IMR-90 (cell line): ENCODE measurements at places on chromosomes 11 and 22. TPM values are rescaled to one million over a fixed set of nuclear protein-coding genes. Genes with fewer than 3 reads are reported as not detected.

Gene ISX
- total RNA-seq = not detected in 2 replicates

Gene LRRC74B
- total RNA-seq = not detected in 2 replicates

Gene RHOD
- total RNA-seq = 4.7 and 5.3 TPM in 2 replicates

Gene MAPK8IP2
- under 0.01 TPM in 2 replicates for total RNA-seq

Gene SCGB1A1
- total RNA-seq = not detected in 2 replicates

- H3K27me3 ChIP-seq = no peaks in the 10 kb centered on the region; the same call in 1 of the 2 replicates
- no peak overlapping the region for H3K27ac ChIP-seq
- no peak for DNase-seq
- H3K4me3 ChIP-seq = no peak overlapping the region
- no peaks in the 10 kb centered on the region for H3K4me1 ChIP-seq
- no peaks in the 10 kb centered on the region for H3K36me3 ChIP-seq
Measured at GRCh38 chr11:8336356-8337129, 72.9 kb upstream of the LMO1 start.

- peaks cover 13% of the 10 kb centered on the region for H3K4me1 ChIP-seq
- no peaks in the 10 kb centered on the region for H3K27me3 ChIP-seq
- no peak overlapping the region for H3K27ac ChIP-seq
- no peaks in the 10 kb centered on the region for H3K36me3 ChIP-seq
- DNase-seq = no peak
- no peak overlapping the region for H3K4me3 ChIP-seq
Measured at GRCh38 chr11:126880872-126881271, 119.7 kb downstream of the KIRREL3 start.

DNA sequence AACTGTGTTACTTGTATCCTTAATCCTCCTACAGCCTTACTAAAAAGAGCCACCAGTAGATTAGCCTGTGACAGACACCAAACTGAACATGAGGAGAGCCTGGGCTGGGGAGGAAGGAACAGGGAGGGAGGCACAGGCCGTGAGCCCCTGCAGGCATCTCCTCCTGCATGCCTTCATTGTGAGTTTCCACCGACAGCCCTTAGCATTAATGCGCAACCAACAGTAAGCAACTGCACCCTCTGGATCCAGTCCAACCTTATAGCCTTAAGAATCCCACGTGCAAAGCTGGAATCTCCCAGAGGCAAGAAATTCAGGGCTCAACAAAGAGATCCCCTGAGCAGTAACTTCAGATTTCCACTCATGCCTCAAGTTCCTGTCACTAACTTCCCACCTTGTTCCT is 84.6 kb downstream of the ETS1 start:
- peaks cover 53% of the 10 kb centered on the region for H3K4me1 ChIP-seq
- no peak overlapping the region for H3K4me3 ChIP-seq
- H3K27ac ChIP-seq = peak overlapping the region; percentile 19; the same call in 1 of the 2 replicates
- no peaks in the 10 kb centered on the region for H3K27me3 ChIP-seq
- DNase-seq = peak; percentile 96
- H3K36me3 ChIP-seq = peaks cover 4% of the 10 kb centered on the region

GRCh38 chr11:44988981-44989635 is 38.4 kb upstream of the TP53I11 start:
- H3K27me3 ChIP-seq = peaks cover 56% of the 10 kb centered on the region
- H3K4me1 ChIP-seq = no peaks in the 10 kb centered on the region
- H3K27ac ChIP-seq = no peak overlapping the region
- DNase-seq = no peak

GRCh38 chr11:35526370-35526792 is 965 bp upstream of the PAMR1 start:
- no peak overlapping the region for H3K4me3 ChIP-seq
- no peaks in the 10 kb centered on the region for H3K27me3 ChIP-seq
- H3K27ac ChIP-seq = no peak overlapping the region
- no peaks in the 10 kb centered on the region for H3K36me3 ChIP-seq

DNA sequence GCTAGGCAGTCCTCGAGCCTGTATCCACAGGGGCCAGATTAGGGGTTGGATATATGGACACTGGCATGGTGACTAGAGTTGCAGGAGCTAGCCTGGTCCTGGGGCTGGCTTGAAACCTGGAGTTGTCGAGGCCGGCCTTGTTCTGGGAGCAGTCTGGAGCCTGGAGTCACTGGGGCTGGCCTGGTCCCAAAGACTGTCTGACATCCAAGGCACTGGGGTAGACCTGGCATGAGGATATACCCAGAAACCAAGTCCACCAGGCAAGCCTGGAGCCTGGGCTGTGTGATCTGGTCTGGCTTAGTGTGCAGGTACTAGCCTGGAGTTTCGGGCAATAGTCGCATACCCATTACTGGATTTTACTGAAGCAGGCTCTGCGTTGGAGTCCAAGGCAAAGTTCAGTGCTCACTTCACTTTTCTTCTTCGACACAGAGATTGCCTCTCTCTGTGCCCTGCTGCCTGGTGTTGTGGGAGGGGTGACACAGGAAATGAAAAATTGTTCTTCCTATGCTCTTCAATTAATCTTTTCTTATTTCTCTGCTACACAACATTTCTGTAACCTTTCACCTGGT is 4.3 kb upstream of the GLYATL1 start:
- DNase-seq = no peak
- no peak overlapping the region for H3K27ac ChIP-seq
- no peaks in the 10 kb centered on the region for H3K36me3 ChIP-seq
- H3K27me3 ChIP-seq = no peaks in the 10 kb centered on the region
- no peak overlapping the region for H3K4me3 ChIP-seq
- no peaks in the 10 kb centered on the region for H3K4me1 ChIP-seq

DNA sequence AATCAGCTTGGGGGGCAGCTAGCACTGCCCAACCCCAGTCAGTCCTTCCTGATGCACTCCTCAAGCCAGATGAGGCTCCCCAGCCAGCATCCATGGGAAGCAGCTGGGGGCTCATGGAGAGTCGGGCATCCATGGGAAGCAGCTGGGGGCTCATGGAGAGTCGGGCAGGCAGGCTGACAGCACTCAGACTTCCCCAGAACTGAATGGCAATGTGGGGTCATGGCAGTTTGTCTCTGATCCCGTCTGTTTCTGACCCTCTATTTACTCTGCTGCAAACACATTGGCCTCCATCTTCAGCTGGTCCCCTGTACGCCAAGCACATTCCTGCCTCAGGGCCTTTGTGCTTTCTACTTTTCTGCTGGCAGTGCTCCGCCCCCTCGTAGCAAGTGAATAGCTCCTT is 314.8 kb downstream of the NTM start:
- H3K4me1 ChIP-seq = peaks cover 3% of the 10 kb centered on the region; the same call in 1 of the 2 replicates
- H3K27ac ChIP-seq = no peak overlapping the region
- peaks cover 21% of the 10 kb centered on the region for H3K27me3 ChIP-seq
- H3K4me3 ChIP-seq = no peak overlapping the region
- H3K36me3 ChIP-seq = no peaks in the 10 kb centered on the region
- no peak for DNase-seq

GRCh38 chr22:38925571-38926041 is 31.8 kb upstream of the APOBEC3A start:
- DNase-seq = peak; percentile 30
- H3K27ac ChIP-seq = no peak overlapping the region

GRCh38 chr11:41118521-41118920 is 340.9 kb downstream of the LRRC4C start:
- no peaks in the 10 kb centered on the region for H3K36me3 ChIP-seq
- H3K4me3 ChIP-seq = no peak overlapping the region
- no peaks in the 10 kb centered on the region for H3K27me3 ChIP-seq
- no peak for DNase-seq

DNA sequence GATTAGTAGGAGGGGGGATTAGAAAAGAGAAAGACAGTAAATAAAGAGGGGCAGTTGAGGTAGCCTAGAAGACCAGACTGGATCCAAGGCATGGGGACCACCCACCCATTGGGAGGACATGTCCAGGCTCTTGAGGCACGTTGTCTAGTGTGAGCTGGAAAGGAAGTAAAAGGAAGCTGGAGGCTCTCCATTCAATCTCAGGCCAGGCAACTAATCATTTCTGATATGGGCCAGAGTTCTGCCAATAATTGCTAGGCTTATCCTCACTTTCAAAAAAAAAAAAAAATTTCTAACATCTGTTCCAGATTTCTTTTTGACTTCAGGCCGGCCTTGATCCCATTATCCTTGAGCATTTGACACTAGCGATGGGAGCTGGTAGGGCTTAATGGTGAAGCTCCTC is 476.1 kb downstream of the SOX6 start:
- H3K27me3 ChIP-seq = peaks cover 3% of the 10 kb centered on the region; the same call in 1 of the 2 replicates
- no peaks in the 10 kb centered on the region for H3K36me3 ChIP-seq
- H3K4me1 ChIP-seq = peaks cover 2% of the 10 kb centered on the region; the same call in 1 of the 2 replicates
- H3K27ac ChIP-seq = no peak overlapping the region
- no peak for DNase-seq

GRCh38 chr11:67519726-67520125 is 3.5 kb downstream of the CABP2 start:
- H3K27ac ChIP-seq = no peak overlapping the region
- peaks cover 30% of the 10 kb centered on the region for H3K27me3 ChIP-seq
- no peaks in the 10 kb centered on the region for H3K4me1 ChIP-seq
- DNase-seq = no peak
- H3K4me3 ChIP-seq = no peak overlapping the region
- H3K36me3 ChIP-seq = no peaks in the 10 kb centered on the region

- H3K4me1 ChIP-seq = no peaks in the 10 kb centered on the region
- H3K36me3 ChIP-seq = peaks cover 48% of the 10 kb centered on the region
- H3K27me3 ChIP-seq = no peaks in the 10 kb centered on the region
Measured at GRCh38 chr22:29531419-29531818, 22.1 kb downstream of the THOC5 start.

GRCh38 chr22:26554956-26555355 is 35.0 kb downstream of the TPST2 start:
- H3K4me3 ChIP-seq = no peak overlapping the region
- DNase-seq = no peak
- peaks cover 27% of the 10 kb centered on the region for H3K4me1 ChIP-seq
- no peak overlapping the region for H3K27ac ChIP-seq
- no peaks in the 10 kb centered on the region for H3K27me3 ChIP-seq

DNA sequence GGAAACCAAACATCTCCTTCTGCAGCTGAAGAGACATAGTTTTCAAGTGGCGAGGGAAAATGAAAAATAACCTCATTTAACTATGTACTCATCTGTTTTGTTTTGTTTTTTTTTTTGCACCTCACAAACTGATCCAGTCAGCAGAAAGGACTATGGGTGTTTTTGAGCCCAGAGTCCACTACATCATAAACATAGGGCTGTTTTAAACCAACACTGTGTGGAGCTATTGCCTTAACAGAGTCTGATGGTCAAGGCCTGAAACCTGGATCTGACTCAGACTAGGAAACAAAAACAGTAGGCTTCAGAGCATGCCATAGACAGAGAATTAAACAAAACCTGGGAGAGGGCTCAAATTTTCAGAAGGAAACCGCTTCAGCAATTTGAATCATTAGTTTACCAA is 99.3 kb upstream of the FSHB start:
- no peaks in the 10 kb centered on the region for H3K4me1 ChIP-seq
- no peaks in the 10 kb centered on the region for H3K36me3 ChIP-seq
- DNase-seq = no peak
- no peaks in the 10 kb centered on the region for H3K27me3 ChIP-seq
- H3K4me3 ChIP-seq = no peak overlapping the region

DNA sequence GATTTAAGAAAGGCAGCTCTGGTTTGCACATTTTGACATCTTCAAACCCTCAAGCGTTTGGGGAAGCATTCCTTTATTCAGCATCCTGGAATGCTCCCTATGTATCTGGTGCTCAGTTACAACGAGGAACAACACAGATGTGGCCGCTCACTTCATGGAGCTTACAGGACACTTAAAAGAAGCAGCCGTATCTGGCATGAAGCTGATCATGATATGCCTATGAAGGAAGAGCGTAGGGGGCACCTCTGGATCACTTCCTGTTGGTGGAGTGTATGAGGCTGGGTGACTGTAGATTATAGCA is 72.3 kb upstream of the TP53I11 start:
- peak; percentile 5 for DNase-seq
- peaks cover 13% of the 10 kb centered on the region; the same call in 1 of the 2 replicates for H3K4me1 ChIP-seq
- peak overlapping the region; percentile 36; the same call in 1 of the 2 replicates for H3K27ac ChIP-seq

- no peak overlapping the region for H3K27ac ChIP-seq
- peaks cover 30% of the 10 kb centered on the region for H3K27me3 ChIP-seq
- no peaks in the 10 kb centered on the region for H3K36me3 ChIP-seq
- DNase-seq = peak; percentile 82
- no peaks in the 10 kb centered on the region for H3K4me1 ChIP-seq
- H3K4me3 ChIP-seq = no peak overlapping the region
Measured at GRCh38 chr11:121112498-121113455, 11.7 kb downstream of the TECTA start.

DNA sequence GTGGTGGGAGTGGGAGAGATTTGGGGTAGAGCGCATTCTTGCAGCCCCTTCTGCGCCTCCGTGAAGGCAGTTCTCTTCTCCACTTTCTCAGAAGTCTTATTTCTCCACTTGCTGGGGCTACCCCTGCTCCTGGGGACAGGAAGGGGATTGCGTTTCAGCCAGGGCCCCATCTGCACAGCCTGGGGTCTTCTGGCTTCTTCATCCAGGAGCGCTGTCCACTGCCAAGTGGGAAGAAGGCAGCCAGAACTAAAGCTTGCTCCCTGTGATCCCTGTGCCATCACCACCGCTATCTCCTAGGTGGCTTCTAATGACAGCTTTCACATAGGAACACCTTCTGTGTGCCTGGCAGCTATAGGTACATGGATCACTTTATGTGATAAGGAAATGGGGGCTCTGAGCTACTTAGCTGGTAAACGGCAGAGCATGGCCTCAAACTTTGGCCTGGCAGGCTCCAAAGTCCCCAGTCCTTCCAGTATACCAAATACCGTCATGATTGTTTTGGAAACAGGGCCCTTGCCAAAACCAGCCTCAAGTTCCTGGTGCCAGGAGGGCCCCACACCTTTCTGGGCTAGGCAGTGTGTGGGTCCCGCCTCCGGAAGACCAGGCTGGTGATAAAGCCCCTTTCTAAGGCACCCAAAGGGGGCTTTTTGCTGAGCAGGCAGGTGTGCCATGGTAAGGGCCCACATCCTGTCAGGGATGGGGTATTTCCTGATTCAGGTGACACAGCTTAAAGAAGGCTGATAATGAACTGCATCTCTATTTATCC is 60.4 kb upstream of the PAX6 start:
- no peak for DNase-seq
- no peaks in the 10 kb centered on the region for H3K36me3 ChIP-seq
- H3K27ac ChIP-seq = no peak overlapping the region
- H3K4me1 ChIP-seq = no peaks in the 10 kb centered on the region
- H3K27me3 ChIP-seq = peaks cover 13% of the 10 kb centered on the region

- 0 out of 2 replicates have a peak, but pooled peaks cover 2% of the 10 kb centered on the region for H3K4me1 ChIP-seq
- H3K4me3 ChIP-seq = no peak overlapping the region
- H3K27ac ChIP-seq = no peak overlapping the region
- H3K36me3 ChIP-seq = peaks cover 5% of the 10 kb centered on the region; the same call in 1 of the 2 replicates
Measured at GRCh38 chr11:43418197-43418596, 59.5 kb downstream of the TTC17 start.

DNA sequence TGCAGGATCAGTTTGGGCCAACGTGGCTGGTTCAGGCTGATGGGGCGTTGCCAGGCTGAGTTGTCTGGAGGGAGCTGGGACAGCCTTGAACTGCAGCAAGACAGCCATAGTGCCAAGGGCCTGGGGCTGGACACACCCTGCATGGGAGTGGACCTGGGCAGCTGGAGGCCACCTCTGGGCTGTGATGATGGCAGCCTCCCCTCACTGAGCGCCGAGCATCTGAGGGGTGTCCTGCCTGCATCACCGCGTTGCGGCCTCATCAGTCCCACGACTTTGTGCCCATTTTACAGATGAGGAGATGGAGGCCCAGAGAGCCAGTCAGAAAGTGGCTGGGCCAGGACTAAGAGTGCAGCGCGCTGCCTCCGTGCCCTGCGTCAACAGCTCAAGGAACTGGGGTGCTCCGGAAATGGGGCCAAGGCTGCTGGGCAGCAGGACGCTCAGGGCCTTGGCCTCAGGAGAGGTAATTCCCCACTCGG is 590 bp upstream of the TSPO start:
- H3K4me1 ChIP-seq = peaks cover 10% of the 10 kb centered on the region
- peaks cover 2% of the 10 kb centered on the region; the same call in 1 of the 2 replicates for H3K36me3 ChIP-seq
- DNase-seq = no peak
- no peaks in the 10 kb centered on the region for H3K27me3 ChIP-seq
